Ecto neural progenitor cell (in vitro differentiated cells): ENCODE measurements at places on chromosomes 3 and 15.

DNA sequence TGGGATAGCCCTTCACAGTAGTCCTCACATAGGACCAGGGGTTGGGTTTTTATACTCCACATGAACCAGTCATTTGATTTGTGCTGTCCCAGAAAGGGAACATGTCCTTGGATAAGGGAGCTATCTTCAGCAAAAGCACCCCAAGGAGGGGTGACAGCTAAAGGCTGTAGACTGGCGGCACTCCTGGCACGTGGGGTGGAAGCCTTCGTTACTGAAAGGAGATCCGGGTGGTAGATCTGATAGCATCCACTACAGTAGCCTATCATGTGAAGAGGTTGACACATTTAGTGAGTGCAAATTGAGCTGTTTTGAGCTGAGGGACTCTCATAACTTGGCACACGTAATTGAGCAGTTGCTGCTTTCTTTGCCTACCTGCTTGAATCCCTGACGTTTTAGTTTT is 588.8 kb upstream of the GOLIM4 start:
- no peak for DNase-seq

- no peak for DNase-seq
Measured at GRCh38 chr3:169966951-169967915, 626 bp downstream of the SEC62 start.

GRCh38 chr15:62953021-62953420 is 89.5 kb upstream of the TPM1 start:
- peak; percentile 66 for DNase-seq

DNA sequence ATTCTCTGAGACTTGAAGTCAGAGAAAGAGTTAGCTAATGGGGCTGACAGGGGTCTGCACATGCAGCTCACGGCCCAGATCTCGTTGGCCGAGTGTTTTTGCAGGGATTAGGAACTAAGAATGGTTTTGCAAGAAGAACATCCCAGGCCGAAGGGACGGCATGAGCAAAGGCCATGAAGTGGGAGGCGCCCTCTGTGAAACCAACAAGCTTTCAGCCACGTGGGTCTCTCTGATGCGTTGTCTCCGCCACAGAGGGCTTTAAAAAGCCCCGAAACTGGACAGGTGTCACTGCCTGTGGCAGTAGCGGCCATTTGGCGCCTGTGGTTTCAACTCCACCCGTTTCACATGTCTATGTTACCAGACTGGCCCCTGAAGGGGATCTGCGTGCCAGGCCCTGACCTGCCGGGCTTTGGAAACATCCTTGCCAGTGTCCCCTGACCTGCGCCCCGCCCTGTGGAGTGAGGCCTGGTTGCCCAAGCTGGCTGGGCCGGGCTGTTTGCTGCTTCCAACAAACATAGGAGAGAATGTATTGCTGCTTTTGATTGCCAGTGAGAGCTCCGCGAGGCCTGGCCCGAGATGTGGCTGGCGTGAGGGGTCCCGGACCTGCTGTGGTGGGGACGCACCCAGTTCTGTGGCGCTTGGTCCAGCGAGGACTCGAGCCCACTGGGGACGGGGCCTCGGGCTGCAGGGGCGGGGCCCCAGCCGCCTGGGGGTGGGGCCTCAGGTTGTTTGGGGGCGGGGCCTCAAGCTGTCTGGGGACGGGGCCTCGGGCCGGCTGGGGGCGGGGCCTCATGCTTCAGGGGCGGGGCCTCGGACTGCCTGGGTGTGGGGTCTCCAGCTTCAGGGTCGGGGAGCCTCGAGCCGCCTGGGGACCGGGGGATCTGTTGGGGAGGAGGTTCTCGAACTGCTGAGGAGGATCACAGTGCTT is 30.4 kb downstream of the GOLGA6L2 start:
- DNase-seq, result peak; percentile 58

GRCh38 chr3:81164806-81165205 is 596.6 kb downstream of the GBE1 start:
- no peak for DNase-seq

GRCh38 chr3:183349421-183350157 is 78.8 kb downstream of the MCF2L2 start:
- no peak for DNase-seq

- no peak for DNase-seq
Measured at GRCh38 chr3:115652738-115653137, 29.4 kb downstream of the GAP43 start.

GRCh38 chr3:37737134-37737533 is 124.5 kb upstream of the CTDSPL start:
- DNase-seq, result no peak

- DNase-seq, result no peak
Measured at GRCh38 chr3:144259267-144259666, 287.6 kb downstream of the DIPK2A start.

DNA sequence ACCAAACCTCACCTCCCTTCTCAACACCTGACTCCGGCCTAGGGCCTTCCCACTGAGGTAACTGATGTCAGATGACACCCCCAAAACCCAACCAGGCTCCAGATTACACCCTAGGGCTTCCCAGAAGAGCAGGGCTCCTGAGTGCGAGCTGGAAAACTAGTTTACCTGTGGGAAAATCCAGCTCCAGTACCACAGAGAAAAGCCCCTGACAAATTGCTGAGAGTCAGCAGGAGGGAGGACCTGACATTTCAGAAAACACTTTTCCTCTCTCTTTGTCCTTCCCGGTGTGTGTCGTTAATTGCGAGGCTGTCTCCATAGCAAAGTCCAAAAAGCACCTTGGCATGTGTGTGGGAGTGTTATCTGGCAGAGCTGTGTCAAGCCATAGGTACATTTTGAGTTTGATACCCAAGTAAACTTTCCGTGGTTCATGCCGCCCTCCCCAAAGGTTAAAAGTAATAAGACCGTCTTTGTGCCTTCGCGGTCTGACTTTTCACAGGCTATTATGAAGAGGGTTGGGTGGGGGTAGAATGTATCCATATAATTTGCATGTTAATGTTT is 79.8 kb upstream of the FNDC3B start:
- DNase-seq, result no peak

GRCh38 chr15:52557274-52557641 is 11.6 kb downstream of the ARPP19 start:
- no peak for DNase-seq

GRCh38 chr3:112546216-112546759 is 15.5 kb downstream of the ATG3 start:
- no peak for DNase-seq

- DNase-seq, result peak; percentile 27
Measured at GRCh38 chr15:92638709-92639365, 16.7 kb downstream of the FAM174B start.

- peak; percentile 94 for DNase-seq
Measured at GRCh38 chr15:49155110-49155833, at the start of gene COPS2. COPS2 (minus strand) TSS chr15:49155599; CDS start chr15:49155578, 21 bp downstream.

DNA sequence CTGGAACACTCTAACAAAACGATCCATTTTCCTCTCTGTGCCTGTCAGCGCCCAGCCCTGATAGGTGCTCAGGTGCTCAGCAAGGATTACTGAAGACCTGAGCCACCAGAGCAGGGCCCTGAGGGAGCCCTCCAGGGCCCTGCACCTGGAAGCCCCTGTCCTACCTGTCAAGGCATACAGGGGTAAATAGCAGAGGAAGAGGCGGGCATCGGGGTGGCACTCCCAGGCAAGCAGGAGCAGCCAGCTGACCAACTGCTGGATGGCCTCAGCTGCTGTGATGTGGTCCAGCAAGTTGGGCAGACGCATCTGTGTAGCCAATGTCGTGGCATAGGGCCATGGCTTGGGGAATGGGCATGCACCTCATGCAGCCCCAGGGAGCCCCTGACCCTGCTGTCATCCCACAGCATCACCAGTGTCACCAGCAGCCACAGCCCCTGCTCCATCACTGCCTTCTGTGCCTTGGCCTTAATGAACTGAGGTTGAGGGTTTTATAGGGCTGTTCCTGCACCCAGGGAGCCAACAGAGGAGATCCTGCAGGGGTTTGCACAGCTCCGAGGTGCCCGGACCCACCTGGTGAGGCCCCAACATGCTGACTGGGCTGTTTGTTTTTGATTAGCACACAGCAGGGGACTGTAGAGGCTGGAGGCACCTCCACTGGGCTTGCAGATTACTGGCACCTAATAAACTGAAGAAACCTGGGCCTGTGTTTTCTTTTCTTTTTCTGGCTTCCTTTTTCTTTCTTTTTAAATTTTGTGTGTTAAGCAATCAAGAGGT is 7.9 kb upstream of the WDR6 start:
- no peak for DNase-seq

DNA sequence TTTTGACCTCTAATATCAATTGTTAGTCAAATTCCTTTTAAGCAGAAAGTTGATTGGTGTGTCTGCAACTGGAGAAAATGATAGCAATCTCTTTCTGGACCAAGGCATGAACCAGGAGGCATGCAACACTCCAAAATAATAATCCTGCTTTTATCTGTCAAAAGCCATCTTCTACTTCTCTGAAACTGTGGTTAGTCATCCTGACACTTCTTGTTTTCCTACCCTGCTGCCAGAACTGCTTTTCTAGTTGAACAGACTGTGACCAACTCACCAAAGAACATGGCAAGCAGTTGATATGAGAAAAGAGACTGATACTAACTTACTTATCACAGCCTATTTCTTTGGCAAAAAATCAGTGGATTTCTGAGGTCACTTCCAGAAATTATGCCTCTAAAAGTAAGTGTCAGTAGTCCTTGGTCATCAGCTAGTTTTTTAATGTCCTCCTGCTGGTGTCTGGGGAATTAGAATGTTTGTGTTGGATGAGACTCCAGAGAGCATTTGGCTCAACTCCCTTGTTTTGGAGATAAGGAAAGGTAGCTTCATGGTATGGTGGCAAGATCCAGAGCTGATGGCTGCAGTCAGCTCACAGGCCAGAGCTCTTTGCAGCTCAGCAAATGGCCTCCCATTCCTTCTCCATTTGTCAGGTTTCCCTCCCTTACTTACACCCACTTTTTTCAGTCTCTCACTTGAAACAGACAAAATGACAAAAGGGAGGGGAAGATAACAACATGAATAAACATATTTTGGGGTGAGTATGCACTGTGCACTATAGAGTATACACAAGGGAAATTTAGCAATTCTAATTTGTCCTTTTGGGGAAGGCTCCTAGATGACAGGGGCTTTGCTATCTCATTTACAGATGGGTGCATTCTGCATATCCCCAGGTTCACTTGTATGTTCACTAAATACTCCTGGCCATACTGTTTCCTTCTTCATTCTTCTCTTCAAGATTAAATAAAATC is 7.0 kb downstream of the CRYGS start:
- DNase-seq, result no peak

DNA sequence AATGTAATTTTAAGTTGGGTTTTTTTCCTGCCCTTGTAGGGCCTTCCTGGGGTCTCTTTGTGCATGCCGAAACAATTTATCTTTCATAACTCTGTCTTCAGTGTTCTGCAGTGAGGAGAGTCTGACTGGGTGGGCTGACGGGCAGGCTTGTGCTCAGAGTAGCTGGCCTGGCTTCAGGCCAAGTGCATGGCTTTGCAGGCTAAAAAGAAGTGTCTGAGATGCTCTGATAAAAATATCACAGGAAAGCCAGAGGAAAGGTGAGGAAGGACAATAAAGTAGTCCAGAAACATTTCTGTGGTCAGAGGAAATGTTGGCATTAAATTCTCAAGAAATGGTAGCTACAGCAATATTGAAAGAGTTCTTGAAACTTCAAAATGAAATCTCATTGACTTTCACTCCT is 25.5 kb downstream of the ST3GAL6 start:
- DNase-seq, result no peak

GRCh38 chr15:81296673-81297072 is 27.3 kb downstream of the STARD5 start:
- no peak for DNase-seq

DNA sequence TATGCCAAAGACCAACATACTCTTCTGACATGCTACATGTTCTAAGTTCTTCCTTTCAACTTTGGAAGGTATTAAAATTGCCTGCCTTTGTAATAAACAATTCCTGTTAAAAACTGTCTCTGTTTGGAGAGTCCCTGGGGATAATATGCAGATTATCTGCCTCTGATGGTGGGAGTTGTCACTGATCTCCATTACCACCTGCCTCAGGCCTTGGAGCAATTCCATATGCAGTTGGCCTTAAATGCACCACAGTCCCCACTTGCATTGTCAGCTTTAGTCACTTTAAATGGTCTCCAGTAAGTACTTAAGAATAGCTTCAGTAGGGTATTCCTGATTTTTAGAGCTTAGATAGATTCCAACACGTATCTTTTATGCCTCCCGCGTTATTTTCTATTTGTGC is 121.1 kb upstream of the GOLIM4 start:
- no peak for DNase-seq

- no peak for DNase-seq
Measured at GRCh38 chr15:37015451-37015850, 84.9 kb downstream of the MEIS2 start.

DNA sequence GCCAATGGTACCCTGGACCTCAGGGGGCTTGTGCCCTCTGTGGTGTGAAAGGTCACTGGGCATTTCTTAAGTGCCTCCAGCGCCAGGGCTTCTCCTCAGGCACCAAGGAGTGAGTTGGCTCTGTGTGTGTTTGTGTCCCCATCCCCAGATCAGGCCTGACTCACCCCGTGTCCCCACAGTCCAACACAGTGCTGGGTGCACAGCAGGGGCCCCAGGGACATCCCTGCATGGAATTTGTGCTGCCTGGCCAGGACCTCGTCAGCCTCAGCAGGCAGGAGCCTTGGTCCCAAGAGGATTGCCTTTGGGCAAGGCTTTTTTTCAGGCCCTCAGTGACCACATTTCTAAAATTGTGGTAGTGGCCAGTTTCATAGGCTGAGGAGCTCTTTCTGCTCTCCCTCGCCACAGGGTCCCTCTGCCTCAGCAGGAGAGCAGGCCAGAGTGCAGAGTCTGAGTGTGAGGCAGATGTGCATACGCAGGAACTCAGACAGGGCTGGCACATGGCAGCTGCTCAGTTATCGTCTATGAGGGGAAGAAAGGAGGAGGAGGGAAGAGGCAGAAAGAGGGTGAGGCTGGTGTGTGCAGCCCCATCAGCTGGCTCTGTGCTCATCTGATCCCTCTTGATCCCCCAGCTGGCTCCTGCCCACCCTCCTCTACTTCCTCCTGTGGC is 215.6 kb downstream of the RPLP1 start:
- DNase-seq, result no peak

- DNase-seq, result no peak
Measured at GRCh38 chr15:74383286-74383685, 15.8 kb upstream of the CYP11A1 start.

DNA sequence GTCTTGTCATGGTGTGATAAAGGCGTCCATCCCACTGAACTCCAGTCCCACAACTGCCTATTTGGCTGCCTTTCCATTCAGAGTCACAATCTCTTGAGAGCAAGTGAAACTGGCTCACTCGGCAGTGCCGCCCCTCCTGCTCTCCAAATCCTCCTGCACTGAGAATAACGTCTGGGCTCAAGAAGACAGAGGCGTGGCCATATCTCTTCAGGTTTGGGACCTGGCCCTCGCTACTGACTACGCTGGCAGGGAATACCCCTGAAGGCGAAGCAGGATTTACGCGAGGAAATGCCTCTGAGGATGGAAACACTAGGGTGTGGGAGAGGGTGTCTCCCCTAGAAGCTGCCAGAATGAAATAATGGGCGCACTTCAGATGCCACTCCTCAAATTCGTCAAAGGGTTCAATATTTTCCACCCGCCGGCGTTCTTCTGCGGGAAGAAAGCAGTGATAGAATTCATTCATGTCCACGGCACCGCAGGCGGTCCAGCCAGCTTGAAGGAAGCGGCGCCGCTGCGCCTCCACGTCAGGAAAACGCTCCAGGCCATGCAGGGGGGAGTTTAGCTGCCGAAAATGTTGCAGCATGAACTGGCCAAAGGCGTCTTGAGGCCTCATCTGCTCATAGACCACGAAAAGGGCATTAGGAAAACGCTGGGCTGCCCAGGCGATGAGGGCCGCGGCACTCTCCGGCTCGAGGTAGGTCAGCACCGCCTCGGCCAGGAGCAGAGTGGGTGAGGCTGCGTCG is 985 bp downstream of the LCMT2 start:
- no peak for DNase-seq
